ENCODE measurements at places on chromosomes 1 and 21.

DNA sequence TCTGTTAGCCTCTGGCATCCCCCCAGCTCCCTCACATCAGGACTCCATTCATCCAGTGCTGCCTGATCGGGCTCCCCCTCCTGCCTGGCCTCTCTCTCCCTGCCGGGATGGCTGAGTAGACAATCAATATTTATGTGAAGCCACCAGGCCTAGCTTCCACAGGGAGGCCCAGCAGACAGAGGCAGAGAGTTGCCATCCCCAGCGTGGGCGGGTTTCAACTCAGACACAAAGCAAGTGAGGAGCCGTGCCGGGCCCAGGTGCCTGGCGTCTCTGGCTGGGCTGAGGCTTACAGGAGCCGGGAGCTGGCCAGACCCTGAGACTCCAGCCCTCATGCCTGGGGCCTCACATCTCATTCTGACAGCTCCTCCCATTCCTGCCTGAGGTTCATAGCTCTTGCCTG, 34.5 kb upstream of the ATP2B4 start:
- no peak for DNase-seq

DNA sequence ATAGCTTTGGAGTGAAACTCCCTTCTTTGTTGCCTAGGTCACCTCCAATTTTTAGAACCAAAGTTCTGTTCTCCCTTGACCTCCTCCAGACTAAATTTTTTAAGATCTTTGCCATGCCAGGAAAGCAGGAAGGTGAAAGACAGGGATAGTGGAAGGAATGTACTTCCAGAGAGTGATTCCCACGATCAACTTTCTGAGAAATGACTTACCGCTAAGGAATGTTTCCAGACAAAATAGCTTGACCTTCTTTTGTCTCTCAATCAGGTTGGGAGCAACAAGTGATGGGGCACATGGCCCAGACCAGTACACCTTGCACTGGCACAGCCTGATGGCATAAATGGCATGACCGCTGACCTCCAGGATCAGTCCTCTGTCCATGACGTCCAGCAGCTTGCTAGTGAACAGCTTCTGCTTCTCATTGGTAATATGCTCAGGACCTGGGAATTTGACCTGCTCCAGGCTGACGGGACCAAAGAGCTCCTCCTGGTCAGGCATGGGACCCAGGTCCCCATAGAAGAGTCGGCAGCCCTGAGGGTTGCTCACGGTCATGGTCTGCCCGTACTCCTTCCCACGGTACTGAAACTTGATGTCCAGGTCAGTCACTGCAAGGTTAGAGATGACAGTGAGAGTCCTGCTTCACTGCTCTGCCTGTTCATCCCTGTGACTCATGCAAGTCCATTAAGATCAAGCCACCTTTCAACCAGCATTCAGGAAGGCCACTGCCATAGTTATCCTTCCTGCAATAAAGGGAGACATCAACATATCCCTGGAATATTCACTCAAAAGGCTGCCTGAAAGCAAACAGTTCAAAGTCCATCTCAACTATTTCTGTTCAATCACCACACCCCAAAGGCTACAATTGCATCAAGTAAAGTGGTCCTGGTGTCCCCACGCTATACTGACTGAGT, 6.2 kb upstream of the C1orf74 start:
- no peak for DNase-seq

- no peak for DNase-seq
These were observed 8.2 kb downstream of the GOLPH3L start for GRCh38 chr1:150688763-150689162.

- no peak for DNase-seq
These were observed 67.7 kb downstream of the BCAR3 start for GRCh38 chr1:93613898-93614297.

DNA sequence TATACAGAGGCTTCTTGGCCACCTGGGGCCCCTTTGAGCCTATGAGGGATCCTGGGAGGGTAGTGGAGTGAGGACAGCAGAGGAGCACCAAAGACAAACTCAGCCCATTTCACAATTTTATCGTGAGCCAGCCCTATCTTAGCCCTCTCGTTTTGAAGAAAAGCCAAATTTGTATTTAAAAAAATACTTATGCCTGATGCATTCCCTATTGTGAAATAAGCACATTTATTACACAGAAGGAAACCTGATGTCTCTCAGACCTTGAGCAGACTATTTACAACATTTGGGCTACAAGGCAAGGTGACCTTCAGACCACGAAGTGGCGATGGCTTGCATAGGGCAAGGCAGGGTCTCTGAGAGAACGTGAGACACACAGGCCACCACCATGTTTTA, 41.3 kb upstream of the H6PD start:
- no peak for DNase-seq

- DNase-seq = no peak
These were observed 16.4 kb downstream of the FAM20B start for GRCh38 chr1:179042087-179042486.

- no peak for DNase-seq
These were observed 40.8 kb upstream of the MYOCOS start for GRCh38 chr1:171581226-171581625.

DNA sequence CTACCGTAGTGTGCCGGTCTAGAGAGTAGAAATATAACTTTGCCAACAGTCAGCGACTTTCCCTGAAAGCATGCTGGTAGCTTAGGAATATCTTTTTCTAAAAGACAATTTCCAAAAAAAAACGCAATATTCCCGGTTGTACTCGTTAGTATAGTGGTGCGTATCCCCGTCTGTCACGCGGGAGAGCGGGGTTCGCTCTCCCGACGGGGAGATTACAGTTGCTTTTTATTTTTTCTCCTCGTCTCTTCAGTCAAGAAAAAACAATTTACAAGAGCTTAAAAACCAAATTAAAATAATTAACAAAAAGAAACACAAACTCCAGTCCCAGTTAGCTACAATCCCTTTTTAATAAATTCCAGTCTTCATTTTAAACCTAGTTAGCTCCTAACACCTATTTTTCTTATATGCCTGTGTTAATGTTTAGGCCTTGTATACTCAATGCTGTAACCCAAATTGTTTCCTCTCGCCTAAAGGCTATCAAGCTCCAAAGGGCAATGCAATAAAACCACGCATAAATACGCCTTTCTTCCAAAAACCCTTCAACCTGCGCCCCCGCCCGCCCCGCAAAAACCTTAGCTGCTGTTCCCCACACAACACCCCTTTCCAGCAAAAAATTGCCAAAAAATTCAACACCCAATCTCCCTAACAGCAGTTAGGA, 7.8 kb downstream of the HSPA6 start:
- no peak for DNase-seq

DNA sequence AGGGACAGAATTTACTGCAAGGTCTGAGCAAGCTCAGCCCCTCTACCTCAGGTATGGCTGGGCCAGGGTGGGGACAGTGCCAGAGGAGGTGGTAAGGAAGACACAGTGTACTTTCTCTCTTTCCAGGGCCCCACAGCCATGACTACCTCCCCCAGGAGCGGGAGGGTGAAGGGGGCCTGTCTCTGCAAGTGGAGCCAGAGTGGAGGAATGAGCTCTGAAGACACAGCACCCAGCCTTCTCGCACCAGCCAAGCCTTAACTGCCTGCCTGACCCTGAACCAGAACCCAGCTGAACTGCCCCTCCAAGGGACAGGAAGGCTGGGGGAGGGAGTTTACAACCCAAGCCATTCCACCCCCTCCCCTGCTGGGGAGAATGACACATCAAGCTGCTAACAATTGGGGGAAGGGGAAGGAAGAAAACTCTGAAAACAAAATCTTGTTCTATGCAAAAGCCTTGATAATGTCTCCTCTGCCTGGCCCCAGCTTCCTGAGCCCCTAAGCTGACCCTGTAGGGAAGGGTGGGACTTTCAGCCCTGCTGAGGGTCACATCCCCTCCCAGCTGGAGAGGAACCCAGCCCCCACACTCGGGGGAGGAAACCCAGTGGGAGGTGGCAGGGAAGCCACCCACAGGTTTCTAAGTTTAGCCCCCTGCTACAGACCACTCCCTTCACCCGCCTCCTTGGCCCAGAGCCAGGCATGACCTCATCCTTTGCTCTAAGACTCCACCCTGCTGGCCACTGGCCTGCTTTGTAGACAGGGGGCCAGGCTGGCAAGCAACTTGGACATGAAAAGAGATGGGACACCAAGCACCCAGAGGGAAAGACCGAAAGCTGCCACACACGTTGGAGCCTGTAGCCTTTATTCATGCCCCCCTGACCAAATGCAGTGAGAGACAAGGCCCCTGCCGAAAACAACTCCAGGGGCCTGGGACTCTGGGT, 6.4 kb downstream of the RHOC start:
- DNase-seq = peak; percentile 99

DNA sequence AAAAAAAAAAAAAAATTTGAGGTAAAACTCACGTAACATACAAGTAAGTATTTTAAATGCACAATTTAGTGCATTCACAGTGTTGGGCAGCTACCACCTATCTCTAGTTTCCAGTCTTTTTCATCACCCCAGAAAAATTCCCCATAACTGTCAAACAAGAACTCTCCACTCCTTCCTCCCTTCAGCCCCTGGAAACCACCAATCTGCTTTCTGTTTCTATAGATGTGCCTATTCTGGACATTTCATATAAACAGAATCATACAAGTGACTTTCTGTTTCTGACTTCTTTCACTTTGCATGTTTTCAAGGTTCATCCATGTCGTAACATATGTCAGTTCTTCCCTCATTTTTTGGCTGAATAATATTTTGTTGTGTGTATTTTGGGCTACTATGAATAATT, 24.9 kb upstream of the ETS2 start:
- DNase-seq = no peak

DNA sequence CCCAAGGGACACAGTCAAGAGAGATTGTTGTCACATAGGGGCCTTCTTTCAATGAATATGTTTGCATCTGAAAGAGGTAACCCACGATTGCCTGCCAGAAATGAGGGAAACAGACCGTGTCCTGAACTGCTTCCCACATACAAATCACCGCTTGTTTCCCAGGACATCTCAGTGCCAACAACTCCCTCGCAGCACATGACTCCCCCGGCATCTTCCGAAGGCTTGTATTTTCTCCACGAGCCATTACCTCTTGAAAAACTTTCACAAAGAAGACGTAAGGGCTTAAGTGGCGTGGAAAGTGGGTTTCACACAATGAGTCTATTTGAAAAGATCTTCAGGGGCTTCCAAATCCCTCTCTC, 31.6 kb upstream of the PDE9A start:
- DNase-seq = no peak

DNA sequence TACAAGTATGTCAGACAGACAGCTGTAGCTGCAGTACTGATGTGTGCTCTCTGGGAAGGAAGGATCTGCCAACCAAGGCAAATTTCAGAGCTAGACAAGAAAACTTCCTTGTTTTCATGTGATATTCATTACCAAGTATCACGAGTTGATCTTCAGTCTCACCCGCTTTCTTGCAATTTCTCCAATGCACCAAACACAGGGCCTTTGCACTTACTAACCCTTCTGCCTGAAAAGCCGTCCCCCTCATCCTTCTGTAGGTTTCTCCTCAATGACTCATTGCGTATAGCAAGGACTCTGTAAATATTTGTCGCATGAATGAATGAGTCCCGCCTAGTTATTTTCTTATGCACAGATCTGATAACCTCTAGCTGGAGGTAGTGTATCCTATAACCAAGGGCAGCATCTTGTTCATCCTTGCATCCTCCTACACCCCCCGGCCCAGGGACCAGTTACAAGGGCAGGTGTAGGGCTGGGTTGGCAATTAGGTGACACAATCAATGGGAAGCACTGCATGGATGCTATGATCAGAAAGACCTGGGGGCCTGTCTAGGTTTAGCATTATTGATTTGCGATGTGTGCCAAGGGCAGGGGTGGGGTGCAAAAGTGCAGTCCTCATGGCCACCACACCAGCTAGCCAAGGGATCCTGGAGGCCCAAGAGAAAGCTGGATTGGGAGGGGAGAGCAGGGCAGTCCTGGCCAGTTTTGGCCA, 51.4 kb upstream of the GPR157 start:
- DNase-seq = no peak

- no peak for DNase-seq
These were observed 9.9 kb downstream of the SYNJ1 start for GRCh38 chr21:32717851-32718316.

DNA sequence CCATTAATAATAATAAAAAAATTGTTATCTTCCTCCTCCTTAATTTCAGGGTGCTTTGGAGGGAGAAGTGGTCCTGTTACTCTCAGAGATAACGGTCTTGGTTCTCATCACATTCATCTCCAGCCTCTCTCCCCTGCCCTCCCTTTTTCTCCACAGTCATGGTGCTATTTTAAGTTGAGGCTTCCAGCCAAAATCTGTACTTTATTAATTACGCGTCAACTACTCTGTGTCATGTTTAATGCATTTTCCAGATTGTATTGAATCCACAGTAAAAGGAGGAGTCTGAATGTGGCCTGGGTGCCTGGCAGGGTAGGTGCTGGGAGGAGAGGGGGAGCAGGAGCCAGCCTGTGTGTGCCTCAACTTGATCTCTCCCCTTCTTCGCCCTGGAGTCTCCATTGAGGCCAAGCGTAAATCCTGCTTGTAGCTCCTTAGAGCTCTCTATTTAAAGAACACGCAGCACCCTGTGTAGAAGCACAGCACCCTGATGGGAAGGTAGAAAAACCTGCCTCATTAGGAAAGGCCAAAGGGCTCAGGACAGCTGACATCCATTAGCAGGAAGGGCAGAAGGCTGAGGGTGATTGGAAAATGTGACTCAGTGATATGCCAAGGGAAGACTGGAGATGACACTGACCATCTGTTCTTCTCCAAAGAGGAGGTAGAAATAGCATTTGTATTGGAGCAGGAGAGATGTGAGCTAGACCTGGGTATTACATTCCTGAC, 82.4 kb downstream of the PLXNA2 start:
- DNase-seq = no peak

DNA sequence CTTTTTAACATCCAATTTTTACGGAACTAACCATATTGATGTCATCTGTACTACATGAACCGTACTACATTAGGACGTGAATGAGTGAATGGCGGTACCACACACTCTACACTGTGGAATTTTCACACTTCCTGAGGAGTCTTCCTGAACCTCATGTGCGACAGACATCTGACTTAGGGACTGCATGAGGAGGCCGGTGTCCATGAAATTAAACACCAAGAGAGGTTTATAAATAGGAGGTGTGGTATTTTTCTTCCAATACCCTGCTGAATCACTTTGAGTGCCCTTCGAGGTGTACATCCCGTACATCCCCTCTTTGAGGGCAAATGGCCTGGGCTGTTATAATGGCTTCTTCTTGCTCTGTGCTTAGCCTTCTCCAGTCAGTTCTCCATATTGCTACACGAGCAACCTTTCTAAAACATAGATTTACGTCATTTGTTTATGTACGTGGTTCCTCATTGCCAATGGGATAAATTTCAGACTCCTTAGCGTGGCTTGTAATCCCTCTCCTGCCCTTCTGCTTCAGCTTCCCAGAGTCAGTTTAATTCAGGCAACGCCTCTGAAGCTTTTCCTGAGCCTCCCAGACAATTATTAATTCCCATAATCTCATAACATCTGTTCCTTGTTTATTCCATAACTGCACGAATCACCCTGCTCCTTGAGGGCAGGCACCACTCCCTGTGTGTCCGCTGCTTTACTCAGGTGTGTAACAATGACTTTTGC, 9.4 kb downstream of the ST3GAL3 start:
- DNase-seq = no peak

- no peak for DNase-seq
These were observed 15.6 kb downstream of the CADM3 start for GRCh38 chr1:159187033-159187432.
